ENCODE measurements at places on chromosomes 11 and 22.

DNA sequence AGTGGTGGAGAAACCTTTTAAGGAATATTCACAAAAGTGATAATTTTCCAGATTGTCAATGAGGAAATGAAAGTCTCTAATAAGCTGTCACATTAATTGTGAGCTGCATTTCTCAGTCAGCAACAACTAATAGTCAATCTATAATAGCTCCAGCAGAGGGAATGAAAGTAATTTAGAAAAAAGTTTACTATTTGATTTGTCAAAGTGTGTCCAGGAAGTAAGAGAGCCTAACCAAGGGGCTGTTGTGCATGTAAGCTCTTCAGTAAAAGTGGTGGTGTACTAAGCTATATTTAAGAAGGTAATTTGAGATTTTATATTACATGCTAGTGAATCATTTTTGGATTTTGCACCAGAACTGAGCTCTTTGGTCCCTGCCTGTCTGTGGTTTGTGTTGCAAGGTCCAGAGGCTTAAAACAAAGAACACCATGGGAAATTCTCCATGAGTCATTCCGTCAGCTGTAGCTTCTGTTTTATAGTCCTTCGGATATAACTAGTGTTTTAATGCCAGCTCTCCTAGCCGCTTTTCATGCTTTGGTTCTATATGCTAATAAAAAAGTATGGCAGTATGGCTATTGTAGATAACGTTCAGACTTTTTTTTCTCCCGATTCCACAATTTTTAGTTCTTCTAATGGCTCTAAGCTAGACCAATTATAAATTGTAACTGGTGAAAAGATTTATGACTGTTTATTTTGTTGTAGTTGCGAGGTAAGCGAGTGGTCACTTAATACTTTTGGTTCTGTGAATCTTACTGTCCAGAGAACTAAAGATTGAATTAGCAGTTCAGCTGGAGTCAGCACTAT, 64.6 kb downstream of the ARHGEF12 start:
- DNase-seq, result peak; percentile 20

GRCh38 chr11:12090061-12090591, 20.3 kb upstream of the MICAL2 start:
- no peak for DNase-seq

- DNase-seq, result no peak
Measured at GRCh38 chr11:65821107-65821506, 12.7 kb upstream of the SNX32 start.

- peak; percentile 8 for DNase-seq
Measured at GRCh38 chr11:118198370-118198769, 21.9 kb upstream of the SCN2B start.

- DNase-seq, result peak; percentile 64
Measured at GRCh38 chr11:65180877-65181568, 705 bp upstream of the CAPN1 start.

GRCh38 chr11:96276836-96277235, 66.2 kb downstream of the MAML2 start:
- DNase-seq, result no peak

- no peak for DNase-seq
Measured at GRCh38 chr11:1421291-1421690, 31.6 kb downstream of the BRSK2 start.

GRCh38 chr11:6614446-6614845, 2.4 kb upstream of the TAF10 start:
- DNase-seq, result no peak

- DNase-seq, result no peak
Measured at GRCh38 chr11:125289419-125290098, 125.0 kb downstream of the PKNOX2 start.

DNA sequence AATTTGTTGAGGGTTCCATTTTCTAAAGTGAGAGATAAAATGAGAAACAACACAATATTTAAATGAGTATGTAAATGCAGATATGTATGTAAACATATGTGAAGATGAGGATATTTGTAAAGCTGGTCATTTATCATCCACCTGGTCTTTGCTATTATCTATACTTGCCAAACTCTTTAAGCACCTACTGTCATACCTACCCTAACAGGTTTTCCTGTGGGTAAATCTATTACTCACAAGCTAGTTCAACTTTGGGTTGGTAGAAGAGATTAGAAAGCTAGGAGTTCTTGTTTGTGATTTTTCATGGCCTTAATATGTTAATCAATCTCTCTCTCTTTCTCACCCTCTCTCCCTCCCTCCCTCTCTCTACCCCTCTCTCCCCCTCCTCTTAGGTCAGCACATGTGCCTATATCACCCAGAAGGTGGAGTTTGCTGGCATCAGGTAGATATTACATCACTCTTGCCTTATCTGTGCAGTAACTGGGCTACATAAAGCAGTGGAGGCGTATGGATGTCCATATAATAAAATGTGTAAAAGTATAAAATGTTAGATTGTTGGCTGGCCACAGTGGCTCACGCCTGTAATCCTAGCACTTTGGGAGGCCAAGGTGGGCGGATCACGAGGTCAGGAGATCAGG, 14.7 kb downstream of the DEPDC5 start:
- DNase-seq, result no peak

- no peak for DNase-seq
Measured at GRCh38 chr22:28030473-28030872, 111.4 kb upstream of the PITPNB start.

- DNase-seq, result no peak
Measured at GRCh38 chr11:33895752-33896137, 3.9 kb upstream of the LMO2 start.

GRCh38 chr11:115920841-115921480, 416.7 kb upstream of the CADM1 start:
- no peak for DNase-seq

DNA sequence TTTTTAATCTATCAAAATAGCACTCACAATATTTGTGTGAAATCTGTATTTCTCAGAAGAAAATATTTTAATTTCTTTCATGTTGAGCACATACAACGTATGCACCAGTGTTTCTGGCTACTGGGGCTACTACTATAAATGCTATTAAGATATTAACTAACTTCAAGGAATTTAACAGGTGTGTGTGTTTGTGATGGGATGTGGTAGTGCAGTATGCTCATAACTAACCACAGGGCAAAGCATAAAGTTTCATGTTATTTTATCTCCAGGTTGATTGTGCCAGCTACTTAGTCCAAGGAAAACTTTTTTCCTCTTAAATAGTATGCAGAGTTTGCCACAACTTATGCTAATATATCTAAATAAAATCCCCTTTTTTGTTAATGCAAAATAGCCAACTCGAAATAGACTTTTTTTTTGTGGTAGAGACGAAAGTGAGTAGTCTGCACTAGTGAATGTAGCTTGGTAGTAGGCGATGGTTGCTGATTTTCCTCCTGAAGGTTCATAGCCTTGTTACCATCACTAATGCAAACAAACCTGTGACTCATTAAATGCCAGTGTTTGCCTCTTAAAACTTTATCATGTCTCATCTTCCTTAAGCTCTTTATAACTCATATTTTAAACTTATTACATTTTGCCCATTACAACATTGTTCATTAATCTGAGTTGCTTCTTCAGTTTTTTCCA, 565.5 kb upstream of the ANO3 start:
- DNase-seq, result no peak

Measured in SHP77 (cell line).